ENCODE measurements at places on chromosomes 3 and 15. TPM values are rescaled to one million over a fixed set of nuclear protein-coding genes. Genes with fewer than 3 reads are reported as not detected.
A peak's percentile ranks its signal among the peaks of the same experiment; 100 is the strongest.

DNA sequence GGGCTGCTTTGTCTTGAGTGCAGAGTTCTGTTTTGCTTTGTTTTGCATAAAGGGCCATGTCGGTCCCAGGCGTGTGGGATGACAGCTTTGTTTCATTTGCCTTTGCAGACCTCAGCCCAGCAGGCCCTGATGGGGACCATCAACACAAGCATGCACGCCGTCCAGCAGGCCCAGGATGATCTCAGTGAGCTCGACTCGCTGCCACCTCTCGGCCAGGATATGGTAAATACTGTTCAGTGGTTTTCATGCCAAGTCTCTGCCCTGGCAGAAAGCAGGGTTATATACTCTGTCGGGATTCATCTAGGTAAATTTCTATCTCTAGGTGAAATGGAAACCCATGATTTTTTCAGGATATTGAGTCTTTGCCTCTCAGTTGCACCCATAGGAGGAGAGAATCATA, 343.9 kb upstream of the TPM1 start:
- H3K27me3 ChIP-seq = no peaks in the 10 kb centered on the region
- H3K4me1 ChIP-seq = no peaks in the 10 kb centered on the region
- no peak for DNase-seq
- H3K36me3 ChIP-seq = peaks cover 60% of the 10 kb centered on the region

DNA sequence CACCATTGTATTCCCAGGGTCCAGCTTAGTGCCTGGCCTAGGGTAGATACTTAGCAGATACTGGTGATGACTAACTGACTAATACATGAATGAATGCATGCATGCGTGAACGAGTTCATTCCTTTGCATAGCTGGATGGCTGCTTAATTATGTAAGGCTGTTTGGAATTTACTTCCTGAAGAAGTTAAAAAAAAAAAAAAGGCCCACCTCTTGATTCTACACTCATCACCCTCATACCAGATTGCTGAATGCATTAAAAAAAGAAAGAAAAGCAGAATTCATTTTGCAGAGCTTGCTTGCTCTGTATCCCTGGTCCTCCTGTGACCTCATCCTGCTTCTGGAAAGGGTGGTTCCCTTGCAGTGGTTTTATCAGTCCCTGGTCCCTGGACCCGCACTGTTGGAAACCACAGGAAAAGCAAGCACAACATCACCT, 277.6 kb upstream of the CFAP20DC start:
- H3K4me3 ChIP-seq = no peak overlapping the region
- no peak overlapping the region for H3K27ac ChIP-seq
- no peak for DNase-seq
- H3K36me3 ChIP-seq = no peaks in the 10 kb centered on the region

DNA sequence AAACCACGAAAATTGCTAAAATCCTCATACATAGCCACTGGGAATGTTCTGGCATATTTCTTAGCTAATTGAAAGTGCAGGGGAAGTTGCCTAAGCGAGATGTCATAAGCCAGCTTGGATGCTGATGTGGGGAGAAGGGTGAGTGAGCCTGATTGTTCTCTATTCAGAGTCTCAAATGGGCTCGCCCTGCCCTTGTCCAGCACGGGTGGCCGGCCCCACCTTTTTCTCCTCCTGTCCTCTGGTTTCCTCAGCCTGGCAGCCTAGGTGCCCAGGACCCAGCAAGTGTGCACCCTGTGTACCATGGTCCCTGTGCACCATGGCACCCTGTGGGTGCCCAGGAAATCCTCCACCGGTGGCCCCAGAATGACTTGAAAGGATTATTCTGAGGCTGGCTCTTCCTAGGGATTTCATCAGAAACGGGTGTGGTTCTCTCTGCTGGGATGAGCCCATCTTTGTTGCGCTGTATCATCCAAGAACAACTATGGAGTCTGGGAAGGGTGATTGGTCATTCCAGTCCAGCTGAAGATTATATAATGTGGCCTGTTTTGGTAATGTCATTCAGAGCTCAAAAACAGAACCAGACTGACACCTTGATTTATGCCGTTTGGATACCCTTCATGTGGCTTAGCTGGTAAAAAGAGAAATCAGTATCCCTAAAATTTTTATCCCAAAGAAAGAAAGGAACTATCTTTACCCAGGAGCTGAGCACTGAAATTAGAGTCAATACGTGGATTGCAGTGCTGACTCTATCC, 150.8 kb upstream of the BHLHE40 start:
- H3K4me1 ChIP-seq = peaks cover 65% of the 10 kb centered on the region
- no peaks in the 10 kb centered on the region for H3K27me3 ChIP-seq
- no peak overlapping the region for H3K4me3 ChIP-seq
- no peak for DNase-seq
- no peaks in the 10 kb centered on the region for H3K36me3 ChIP-seq

Gene FOXB1
- not detected for total RNA-seq

DNA sequence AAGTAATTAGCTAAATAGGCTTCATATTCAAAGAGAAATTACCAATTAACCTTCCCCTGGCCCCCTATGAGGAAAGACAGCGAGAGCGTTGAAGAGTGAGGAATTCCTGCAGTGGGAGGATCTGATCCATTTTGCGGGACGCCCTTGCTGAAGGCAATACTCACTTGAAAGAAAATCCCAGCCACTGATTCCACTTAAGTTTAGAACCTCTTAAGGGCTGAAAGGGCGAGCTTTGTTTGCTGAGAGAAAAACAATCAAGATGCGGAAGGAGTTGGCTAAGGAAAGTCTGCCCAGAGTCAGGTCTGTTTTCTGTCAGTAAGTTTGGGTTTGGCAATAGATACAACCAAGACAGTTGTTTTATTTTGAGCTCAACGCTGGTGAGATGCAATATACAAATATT, 102.8 kb upstream of the GBE1 start:
- no peaks in the 10 kb centered on the region for H3K27me3 ChIP-seq
- no peaks in the 10 kb centered on the region for H3K4me1 ChIP-seq
- H3K27ac ChIP-seq = no peak overlapping the region
- DNase-seq = no peak

Gene LRRN1
- 4.9 TPM for total RNA-seq

GRCh38 chr15:91228890-91229289, 128.8 kb downstream of the SV2B start:
- H3K36me3 ChIP-seq = no peaks in the 10 kb centered on the region
- H3K4me1 ChIP-seq = no peaks in the 10 kb centered on the region
- H3K4me3 ChIP-seq = no peak overlapping the region
- no peak overlapping the region for H3K27ac ChIP-seq

DNA sequence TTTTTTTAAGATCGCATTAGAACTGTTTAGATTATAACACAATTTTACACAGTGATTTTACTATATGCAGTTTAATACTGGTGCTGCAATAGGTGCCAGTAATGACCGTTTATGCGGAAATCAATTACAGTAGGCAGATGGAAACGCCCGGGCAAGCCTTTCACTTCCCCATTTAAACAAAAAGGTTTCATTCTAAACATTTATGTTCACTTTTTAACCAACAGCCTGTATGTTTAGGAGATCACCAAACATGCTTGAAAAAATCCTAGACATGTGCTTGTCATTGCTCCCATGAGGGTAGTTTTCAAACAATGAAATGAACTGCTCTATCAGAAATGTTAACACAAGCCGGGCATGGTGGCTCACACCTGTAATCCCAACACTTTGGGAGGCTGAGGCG, 2.7 kb downstream of the BNIP2 start:
- DNase-seq = no peak
- peak overlapping the region; percentile 20 for H3K27ac ChIP-seq
- H3K4me3 ChIP-seq = peak overlapping the region; percentile 7
- H3K27me3 ChIP-seq = no peaks in the 10 kb centered on the region
- peaks cover 15% of the 10 kb centered on the region for H3K36me3 ChIP-seq
- peaks cover 52% of the 10 kb centered on the region for H3K4me1 ChIP-seq

Gene LYSMD2
- total RNA-seq = 8.8 TPM

DNA sequence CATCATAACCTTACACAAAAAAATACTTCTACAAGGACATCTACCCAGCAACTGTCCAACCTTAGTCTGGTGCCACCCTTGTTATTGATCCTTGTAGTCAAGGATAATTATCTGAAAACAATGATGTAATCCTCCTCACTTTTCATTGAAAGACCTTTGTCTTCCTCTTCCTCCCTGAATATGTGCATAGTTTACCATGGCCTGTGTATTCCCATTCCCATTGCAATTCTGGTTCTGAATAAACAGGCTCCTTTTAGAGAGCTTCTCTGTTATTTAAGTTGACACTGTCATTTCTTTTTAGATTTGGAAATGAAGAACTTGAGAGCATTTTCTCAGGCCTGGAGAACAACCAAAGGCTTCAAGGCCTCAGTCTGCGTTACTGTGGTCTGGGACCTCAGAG, 53.3 kb upstream of the RNF7 start:
- no peaks in the 10 kb centered on the region for H3K27me3 ChIP-seq
- H3K36me3 ChIP-seq = no peaks in the 10 kb centered on the region
- peaks cover 16% of the 10 kb centered on the region for H3K4me1 ChIP-seq
- H3K4me3 ChIP-seq = no peak overlapping the region

DNA sequence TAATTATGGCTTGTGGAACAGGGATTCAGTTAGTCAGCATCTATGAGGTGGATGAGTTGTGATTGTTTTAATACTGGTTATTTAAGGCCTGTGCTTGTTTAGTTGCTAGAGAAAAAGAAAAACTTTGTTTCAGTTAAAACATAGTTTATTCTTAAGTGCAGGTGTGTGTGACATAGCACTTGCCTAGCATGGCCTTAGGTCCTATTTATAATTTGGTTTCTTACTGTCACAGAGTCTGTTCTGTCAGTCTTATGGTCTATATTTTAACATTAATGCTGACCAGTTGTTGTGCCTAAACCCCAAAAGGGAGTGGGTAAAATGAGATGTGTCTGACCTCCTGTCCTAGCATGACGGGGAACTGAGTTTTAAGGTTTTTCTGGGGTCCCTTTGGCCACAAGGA, 486.3 kb downstream of the ZIC1 start:
- H3K27ac ChIP-seq = no peak overlapping the region
- no peaks in the 10 kb centered on the region for H3K36me3 ChIP-seq
- H3K4me1 ChIP-seq = no peaks in the 10 kb centered on the region
- H3K27me3 ChIP-seq = no peaks in the 10 kb centered on the region

Gene SERPINI1
- total RNA-seq = 1.6 TPM

- DNase-seq = no peak
- no peaks in the 10 kb centered on the region for H3K4me1 ChIP-seq
- no peaks in the 10 kb centered on the region for H3K27me3 ChIP-seq
- H3K4me3 ChIP-seq = no peak overlapping the region
- no peak overlapping the region for H3K27ac ChIP-seq
Measured at GRCh38 chr3:22117751-22118346, 366.8 kb upstream of the ZNF385D start.

Gene SPSB4
- not detected for total RNA-seq

GRCh38 chr15:67900621-67901147, 60.8 kb upstream of the RNU6-1 start:
- no peak for DNase-seq
- no peaks in the 10 kb centered on the region for H3K4me1 ChIP-seq
- no peak overlapping the region for H3K27ac ChIP-seq
- no peak overlapping the region for H3K4me3 ChIP-seq
- no peaks in the 10 kb centered on the region for H3K27me3 ChIP-seq

GRCh38 chr3:42672515-42672914, 12.8 kb upstream of the KLHL40 start:
- H3K27me3 ChIP-seq = no peaks in the 10 kb centered on the region
- H3K4me1 ChIP-seq = peaks cover 3% of the 10 kb centered on the region
- H3K27ac ChIP-seq = no peak overlapping the region
- H3K4me3 ChIP-seq = no peak overlapping the region
- no peak for DNase-seq
- no peaks in the 10 kb centered on the region for H3K36me3 ChIP-seq

Gene SLC28A2
- total RNA-seq = not detected

DNA sequence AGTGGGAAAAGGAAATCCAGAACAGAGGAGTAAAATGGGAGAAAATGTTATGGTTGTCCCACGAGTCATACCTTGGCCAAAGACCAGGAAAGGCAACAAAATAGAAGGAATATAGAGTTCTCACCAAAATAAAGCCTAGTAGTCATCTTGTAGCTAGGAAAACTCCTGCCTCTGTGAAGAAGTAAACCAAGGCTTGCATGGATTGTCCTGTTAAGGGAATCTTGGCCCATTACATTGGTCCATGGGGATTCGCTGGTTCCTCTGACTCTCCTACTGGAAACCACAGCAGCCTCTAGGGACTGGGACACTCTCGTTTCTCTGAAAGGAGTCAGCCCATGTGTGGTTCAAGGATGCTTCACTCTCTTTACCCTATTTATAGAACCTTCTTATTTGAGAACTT, 62.9 kb upstream of the FNDC3B start:
- H3K4me3 ChIP-seq = no peak overlapping the region
- no peaks in the 10 kb centered on the region for H3K36me3 ChIP-seq
- DNase-seq = no peak
- H3K27ac ChIP-seq = no peak overlapping the region
- H3K4me1 ChIP-seq = no peaks in the 10 kb centered on the region
- no peaks in the 10 kb centered on the region for H3K27me3 ChIP-seq

- no peaks in the 10 kb centered on the region for H3K4me1 ChIP-seq
- H3K4me3 ChIP-seq = no peak overlapping the region
Measured at GRCh38 chr3:66361356-66361755, 139.5 kb downstream of the LRIG1 start.

GRCh38 chr3:169259661-169260060, 403.9 kb downstream of the MECOM start:
- no peaks in the 10 kb centered on the region for H3K27me3 ChIP-seq
- H3K4me1 ChIP-seq = peaks cover 7% of the 10 kb centered on the region
- H3K27ac ChIP-seq = no peak overlapping the region
- no peak overlapping the region for H3K4me3 ChIP-seq
- DNase-seq = no peak

GRCh38 chr15:80612118-80612823, 82.8 kb upstream of the ABHD17C start:
- no peak for DNase-seq
- H3K36me3 ChIP-seq = no peaks in the 10 kb centered on the region
- no peaks in the 10 kb centered on the region for H3K27me3 ChIP-seq
- H3K4me3 ChIP-seq = no peak overlapping the region
- peaks cover 46% of the 10 kb centered on the region for H3K4me1 ChIP-seq
- no peak overlapping the region for H3K27ac ChIP-seq

All from suprapubic skin (tissue), 4 donors.